ENCODE measurements at places on chromosomes 12 and 14.

DNA sequence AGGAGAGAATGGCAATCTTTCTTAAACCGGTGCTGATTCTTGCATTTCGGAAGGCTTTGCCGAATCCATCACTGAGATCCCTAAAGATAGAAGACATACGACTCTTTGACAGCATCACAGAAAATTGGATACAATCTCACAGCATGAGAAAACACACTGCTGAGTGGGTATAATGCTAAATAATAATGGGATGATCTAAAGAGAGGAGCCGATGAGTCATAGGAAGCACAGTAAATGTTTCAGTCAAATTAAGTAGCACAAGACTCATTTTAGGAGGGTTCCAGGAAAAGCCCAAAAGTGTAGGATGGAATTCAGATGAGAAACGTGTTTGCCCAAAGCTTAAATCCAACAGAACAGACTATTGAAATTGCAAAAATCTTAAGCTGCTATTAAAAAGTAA is 81.7 kb downstream of the CPNE8 start:
- DNase-seq: no peak

DNA sequence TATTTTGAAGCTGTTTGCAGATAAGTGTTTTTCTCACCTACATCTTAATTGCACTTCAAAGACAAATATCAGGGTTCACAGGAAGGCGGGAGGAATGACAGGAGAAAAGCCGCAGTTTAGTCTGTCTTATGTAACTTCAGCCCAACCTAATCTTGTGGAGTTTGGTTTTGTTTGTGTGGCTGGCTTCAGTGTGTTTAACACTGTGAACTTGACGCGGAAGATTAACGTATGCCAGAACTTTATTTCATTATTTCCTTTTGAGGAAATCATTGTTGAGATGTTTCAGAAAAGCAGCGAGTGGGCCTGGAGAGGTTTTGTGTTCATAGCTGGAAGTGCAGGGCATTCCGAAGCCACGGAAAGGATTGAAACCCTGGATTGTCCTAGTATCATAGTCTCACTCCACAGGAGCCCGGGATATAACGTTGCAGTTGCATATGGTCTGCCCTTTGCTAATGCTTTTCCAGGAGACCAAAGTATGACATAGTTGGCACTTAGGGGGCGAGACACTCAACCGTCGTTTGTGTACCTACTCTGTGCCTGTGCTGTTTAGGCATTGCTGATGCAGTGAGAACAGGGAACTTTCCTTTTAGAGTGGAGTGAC is 2.0 kb downstream of the PELI2 start:
- DNase-seq: no peak

- DNase-seq: no peak
Measured at GRCh38 chr12:10624605-10625004, 11.2 kb upstream of the MAGOHB start.

DNA sequence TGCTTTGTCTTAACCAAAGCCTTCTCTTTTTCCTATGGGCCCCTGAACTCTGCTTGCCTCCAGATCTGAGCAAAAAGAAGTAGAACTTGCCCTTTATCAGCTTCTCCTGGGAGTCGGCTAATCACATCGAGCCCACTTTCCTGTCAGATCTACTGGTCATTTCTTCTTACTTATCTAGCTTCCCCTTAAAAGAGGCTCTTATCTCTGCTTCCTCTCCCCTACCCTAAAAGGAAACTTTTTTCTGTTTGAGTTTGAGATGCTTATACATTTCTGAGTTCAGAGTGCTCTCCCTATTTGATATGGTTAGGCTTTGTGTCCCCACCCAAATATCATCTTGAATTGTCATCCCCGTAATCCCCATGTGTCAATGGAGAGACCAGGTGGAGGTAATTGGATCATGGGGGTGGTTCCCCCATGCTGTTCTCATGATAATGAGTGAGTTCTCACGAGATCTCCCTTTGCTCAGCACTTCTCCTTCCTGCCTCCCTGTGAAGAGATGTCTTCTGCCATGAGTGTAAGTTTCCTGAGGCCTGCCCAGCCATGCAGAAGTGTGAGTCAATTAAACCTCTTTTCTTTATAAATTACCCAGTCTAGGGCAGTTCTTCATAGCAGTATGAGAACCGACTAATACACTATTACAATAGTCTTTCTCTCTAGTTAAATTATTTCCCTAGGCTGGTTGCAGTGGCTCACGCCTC is 114.7 kb upstream of the AMN1 start:
- DNase-seq: no peak

- DNase-seq: no peak
Measured at GRCh38 chr14:95496111-95496681, 20.3 kb downstream of the SYNE3 start.

DNA sequence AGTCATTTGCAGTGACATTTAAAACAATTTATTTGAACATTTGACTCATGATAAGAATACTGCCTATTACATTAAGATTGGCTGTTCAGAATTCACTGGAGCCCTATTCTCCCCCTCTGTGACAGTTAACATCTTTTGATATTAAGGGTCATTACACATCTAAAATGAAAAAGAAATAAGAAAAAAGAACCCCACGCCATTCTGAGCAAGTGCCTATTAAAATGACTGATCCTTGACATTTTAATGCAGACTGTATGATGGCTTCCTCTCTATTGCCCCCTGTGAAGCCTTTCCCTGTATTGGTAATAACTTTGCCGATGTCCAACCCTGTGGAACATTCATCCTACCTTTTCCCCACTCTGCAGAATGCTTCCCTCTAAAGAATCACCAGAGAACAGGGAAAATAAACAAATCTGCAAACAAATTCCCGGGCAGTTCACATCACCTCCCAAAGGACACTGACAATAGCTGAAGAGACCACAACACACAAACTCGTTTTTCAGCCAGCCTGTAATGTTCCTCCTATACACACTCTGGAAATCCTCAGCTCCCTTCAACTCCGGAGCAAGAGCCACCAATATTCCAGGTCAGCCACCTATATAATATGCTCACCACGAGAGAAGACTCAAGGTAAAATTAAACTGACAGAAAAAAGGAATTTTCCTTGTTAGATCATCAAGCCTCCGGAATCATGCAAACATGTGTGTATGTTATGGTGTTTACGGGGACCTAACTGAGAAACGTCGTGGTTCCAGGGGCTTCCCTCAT is 2.1 kb downstream of the NIN start:
- DNase-seq: no peak

DNA sequence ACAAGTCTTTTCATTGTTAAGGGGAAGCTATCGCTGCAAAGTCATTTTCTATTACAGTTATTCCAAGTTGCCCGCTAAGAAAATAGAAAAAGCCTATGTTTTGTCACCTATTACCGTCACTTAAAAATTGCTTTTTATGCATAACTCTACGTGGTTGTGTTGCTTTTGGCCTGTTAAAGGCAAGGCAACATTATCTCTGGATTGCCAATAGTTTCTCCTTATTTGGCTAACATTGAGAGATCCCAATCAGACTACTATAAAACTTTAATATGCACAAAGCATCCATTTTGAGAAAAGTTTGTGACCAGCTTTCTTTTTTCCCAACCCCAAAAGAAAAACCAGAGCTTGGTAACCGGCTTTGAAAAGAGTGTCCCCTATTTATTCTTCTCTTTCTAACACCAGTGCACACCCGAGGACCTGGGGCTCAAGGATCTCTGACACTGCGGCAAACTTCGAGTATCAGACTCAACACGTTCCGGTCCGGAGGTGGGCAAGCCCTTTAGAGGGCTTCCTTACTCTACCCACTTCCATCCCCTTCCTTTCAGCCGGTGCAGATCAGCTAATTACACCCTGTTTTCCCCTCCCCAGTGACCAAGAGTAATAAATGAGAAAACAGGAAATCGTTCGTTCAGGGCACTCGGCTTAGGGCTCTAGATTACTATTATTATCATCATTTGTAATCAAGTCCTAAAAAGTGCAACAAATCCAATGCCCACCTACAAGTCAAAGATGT is 1.2 kb downstream of the PPP1R12A start:
- no peak for DNase-seq

DNA sequence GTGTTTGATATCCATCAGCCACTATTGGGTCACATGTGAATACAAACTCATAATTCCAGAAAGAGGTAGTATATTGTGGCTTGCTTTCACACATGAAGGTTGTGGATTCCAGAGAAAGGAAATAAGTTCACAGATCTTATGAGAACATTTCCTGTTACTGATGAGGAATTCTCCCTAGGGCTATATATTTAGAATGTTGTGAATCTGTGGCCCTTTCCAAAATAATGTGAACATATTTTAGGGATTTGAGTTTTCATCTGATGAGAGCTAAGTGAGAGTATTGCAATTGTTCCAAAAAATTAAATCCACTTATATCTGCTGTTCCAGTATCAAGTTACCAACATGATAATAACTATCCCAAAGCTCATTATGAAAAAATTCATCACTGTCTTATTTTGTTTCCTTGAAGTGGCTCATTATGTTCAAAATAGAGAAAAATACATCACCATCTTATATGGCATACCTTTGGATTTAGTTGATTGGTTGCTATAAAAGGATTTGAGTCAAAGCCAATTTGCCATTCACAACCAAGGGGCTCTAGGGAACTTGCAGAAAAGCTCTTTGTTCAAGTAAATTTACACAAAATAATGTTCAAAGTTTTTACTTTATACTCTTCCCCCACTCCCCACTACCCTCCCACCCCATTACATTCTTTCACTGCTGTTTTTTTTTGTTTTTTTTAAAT is 76.3 kb downstream of the MYRFL start:
- no peak for DNase-seq

DNA sequence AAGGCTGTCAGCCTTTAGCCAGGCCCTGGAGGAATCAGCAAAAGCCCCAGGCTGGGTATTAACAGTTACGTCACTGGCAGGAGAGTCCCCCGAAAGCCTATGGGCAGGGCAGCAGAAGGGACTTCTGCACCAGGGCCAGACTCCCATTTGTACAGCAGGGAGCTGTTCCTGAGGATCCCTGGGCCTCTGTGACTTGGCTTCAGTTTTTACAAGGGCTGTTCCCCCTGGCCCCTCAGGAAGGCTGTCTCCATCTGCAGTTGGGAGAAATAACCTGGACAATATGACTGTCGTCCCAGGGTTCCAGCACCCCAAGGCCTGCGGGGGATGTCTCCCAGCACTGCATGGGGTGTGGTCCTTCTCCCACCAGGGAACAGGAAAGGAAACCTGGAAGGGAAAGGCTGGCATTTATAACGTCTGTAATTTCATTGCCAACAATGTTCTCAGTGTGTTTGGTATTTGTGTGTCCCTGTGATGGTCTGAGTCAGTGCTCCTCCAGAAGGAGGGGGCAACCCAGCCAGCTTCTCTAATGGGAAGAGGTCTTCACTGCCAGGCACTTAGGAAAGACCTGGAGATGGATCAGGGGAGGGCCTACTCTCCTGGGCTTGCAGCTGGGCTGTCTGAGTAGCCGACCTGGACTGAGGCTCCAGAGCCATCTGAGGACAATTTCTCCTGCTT is 42.4 kb downstream of the ERH start:
- no peak for DNase-seq

GRCh38 chr12:53232646-53233461 is 845 bp upstream of the RARG start:
- DNase-seq: no peak

GRCh38 chr12:51465491-51465890 is 40.9 kb downstream of the SLC4A8 start:
- DNase-seq: no peak

DNA sequence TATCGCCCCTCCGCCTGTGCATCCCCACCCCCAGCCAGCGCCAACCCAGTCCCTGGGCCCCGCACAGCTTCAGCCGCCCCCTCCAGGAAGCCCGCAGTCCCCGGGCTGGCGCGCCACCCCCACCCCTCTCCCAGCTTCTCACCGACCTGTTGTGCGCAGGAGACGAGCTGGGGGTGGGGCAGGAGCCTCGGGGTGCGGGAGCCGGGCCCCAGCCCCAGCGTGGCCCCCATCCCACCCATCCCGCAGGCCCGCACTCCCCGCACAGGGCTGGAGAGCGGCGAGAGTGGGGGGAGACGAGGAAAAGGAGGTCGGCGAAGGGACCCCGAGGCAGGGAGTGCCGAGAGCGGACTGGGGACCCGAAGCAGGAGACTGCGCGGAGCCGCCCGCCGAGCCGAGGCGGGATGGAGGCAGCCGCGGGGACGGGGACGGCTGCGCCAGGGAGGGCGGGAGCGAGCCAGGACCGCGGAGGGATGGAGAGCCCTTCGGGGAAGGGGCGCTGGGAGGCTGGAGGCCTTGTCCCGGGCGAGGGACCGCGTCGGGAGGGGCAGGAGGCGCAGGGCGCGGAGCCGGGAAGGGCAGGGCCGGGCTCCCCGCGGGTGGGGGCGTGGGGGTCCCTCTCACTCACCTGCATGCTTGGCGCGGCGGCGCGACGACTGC is 498 bp downstream of the PIANP start:
- no peak for DNase-seq

DNA sequence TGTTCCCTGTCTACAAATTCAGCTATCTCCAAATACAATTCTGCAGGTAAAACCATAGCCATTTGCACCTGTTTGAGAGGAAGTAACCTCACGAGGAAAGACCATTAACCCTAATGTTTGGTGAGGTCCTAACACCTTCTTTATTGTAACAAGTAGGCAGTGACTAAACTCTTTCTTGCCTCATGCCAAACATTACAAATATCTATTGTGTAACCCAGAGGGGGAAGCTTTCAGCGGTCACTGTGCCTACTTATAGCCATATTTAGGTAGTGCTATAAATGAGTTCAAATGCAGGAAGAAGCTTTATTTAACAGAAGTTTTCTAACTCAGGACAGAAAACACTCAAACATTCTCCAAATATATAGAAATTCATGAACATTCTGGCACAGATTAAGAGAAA is 252.7 kb downstream of the LRFN5 start:
- no peak for DNase-seq

DNA sequence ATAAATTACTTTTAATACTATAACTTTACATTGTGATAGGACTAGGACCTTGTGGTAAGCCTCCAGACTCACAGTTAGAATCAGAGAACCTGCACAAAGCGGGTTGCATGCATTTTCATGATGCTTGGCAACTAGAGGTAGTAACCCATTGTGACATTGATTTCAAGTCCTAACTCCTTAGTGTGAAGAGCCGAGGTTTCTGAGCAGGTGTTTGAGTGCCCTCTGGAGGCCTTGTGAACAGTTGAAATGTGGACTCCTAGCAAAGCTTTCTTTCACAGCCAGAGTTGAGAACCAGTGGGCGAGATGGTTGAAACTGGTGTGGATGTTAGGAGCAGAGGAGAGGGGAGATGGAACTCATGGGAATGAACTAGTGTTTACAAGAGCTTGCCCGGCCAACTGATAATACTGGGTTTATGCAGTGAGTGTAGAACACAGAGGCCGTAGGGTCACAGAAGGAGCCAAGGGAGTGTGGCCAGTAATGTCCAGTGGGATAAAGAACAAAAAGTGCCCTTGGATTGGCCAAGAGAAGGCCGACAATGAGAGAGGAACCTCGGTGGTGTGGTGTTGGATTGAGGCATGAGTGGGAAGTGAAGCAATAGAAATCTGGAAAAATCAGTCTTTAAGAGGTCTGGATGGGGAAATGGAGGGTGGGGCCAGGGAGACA is 10.9 kb downstream of the ZNF664 start:
- no peak for DNase-seq

DNA sequence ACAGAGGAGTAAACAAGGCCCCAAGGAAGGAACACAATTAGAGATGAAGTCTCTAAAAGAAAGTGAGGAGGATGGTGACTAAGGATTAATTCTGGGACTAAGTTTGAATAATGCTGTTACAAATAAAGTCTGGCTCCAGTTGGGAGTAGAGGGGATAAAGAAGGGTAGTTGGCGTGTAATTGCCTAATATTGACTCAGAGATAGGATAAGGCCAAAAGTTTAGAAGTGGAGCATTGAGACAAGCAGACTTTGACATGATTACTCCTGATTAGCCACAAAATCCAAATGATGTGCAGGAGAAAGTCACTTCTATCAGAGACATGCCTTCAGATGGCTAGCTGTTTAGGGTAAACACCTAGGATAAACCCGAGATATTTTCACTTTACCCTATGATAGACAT is 108.4 kb downstream of the PLCZ1 start:
- DNase-seq: no peak

- DNase-seq: no peak
Measured at GRCh38 chr12:130157998-130158753, 4.1 kb upstream of the FZD10 start.

All from stimulated activated CD4-positive, alpha-beta T cell treated with anti-CD3 and anti-CD28 coated beads, Interleukin-1b, Interleukin-23, amount 100 ng/mL, for 24 hours (primary cell).